ENCODE measurements at places on chromosomes 1 and 21. TPM values are rescaled to one million over a fixed set of nuclear protein-coding genes. Genes with fewer than 3 reads are reported as not detected.

LORICRIN gene
- not detected for total RNA-seq

RORC gene
- not detected for total RNA-seq

CROCC gene
- 27.6 TPM for total RNA-seq

ZBTB37 gene
- 1.4 TPM for total RNA-seq

SZRD1 gene
- 89.5 TPM for total RNA-seq

BEND5 gene
- 3.9 TPM for total RNA-seq
